ENCODE measurements at places on chromosomes 7 and 10. TPM values are rescaled to one million over a fixed set of nuclear protein-coding genes. Genes with fewer than 3 reads are reported as not detected.

The PIP gene
- not detected for total RNA-seq

The ZNF853 gene
- 16.8 TPM for total RNA-seq

The TM9SF3 gene
- 86.9 TPM for total RNA-seq

The RAMP3 gene
- 25.7 TPM for total RNA-seq

The ADAM22 gene
- 18.6 TPM for total RNA-seq

The PPP3CB gene
- 57.5 TPM for total RNA-seq

The PRSS37 gene
- not detected for total RNA-seq
